ENCODE measurements at places on chromosomes 11 and 22.

- DNase-seq: no peak
These were observed 6.8 kb upstream of the PIM3 start for GRCh38 chr22:49953680-49954344.

DNA sequence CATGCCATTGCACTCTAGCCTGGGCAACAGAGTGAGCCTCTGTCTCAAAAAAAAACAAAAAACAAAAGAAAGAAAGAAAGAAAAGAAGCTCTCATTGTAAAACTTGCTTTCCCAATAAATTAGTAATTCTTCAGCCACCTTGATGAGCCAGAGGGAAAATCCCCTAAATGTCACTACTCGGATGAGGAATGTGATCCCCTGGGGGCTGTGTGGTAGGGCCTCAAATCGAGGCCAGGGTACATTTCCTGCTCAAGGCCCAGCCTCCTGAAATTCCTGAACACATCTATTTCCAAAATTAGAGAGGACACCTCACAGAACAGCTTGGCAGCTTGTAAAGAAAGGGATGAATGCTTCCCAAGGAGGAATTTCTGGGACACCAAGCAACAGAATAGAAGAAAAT is 147.1 kb upstream of the SESN3 start:
- DNase-seq: no peak

DNA sequence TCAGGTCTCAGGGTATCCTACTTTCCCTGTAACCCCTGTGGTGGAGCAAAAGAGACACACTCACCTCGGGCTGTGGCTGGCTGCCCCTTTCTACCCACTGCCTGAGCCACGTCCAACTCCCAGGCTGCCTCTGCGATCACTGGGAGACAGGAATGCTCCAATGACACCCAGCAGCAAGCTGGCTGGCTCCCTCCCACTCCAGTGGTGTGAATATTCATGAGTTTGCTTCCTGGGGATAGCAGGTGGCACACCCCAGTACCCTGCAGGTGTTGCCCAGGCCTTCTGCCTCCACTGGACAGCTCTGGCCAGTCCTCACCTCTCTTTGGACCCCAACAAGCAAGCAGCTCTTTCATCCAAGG is 9.7 kb downstream of the GAL3ST1 start:
- peak; percentile 52 for DNase-seq

- no peak for DNase-seq
These were observed 1.0 kb upstream of the FKBP2 start for GRCh38 chr11:64239662-64240434.
